Activated T-helper 9 cell treated with anti-CD3 and anti-CD28 coated beads, Interleukin-2, amount 50 U/mL, for 16 hours (primary cell): ENCODE measurements at places on chromosomes 12 and 14.

GRCh38 chr12:38157933-38158401 lies 158.6 kb upstream of the ALG10B start:
- DNase-seq: no peak

DNA sequence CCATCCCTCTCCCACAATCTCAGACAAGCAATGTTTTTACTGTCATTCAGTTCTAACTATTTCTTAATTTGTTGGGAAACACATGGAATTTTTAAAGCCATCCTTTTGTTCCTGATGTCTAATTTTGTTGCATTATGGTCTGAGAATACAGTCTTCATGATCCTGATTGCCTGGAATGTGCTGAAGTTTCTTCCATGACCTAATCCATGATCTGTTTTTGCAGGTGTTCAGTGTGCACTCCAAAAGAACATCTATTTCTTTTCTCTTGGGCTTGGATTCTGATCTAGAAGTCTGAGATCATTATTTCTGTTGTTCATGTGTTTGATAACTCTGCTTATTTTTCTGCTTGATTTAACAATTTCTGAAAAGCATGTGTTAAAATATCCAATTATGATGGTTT lies 43.2 kb upstream of the PHC1 start:
- no peak for DNase-seq

GRCh38 chr12:6372403-6373003 lies 2.9 kb downstream of the SCNN1A start:
- DNase-seq: no peak

DNA sequence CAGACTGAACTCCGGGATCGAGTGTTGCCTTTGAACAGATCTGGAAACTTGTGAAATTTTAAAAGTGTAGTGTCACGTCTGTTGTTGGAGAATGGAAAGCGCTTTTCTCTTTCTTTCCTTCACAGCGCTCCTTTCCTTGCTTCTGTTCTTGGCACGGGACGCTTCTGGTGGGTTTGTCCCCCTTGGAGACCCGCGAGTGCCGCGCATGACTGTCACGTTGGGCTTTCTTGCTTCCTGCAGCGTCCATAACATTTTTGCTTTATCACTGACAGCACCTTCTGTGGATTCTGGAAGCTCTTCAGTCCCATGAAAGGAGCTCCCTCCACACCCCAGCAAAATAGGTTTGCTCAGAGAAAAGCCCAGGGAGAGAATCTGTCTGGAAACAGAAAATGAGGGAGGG lies 193.0 kb upstream of the TMEM132C start:
- no peak for DNase-seq

GRCh38 chr14:94969766-94970165 lies 187.6 kb downstream of the DICER1 start:
- DNase-seq: no peak

DNA sequence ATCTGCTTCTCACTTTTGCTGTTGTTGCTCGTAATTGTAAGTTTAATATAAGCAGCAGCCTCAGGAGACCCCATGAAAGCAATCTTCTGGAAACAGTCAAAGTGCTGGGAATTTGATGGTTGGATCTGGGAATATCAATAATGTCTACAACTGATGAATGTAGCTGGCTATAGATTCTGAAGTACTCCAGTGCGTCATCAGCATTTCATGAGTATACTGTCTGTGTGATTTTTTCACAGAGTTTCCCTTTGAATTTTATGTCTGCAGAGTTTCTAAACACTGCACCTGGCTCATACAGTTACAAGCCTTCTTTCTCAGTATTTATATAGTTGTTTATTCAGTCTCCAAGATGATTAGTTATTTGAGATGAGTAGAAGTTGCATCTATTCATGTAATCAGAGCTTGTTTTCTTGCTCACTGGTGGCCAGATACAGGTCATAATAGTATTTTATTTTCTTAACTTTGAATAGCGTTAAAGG lies 222.3 kb downstream of the RAD51B start:
- DNase-seq: no peak

DNA sequence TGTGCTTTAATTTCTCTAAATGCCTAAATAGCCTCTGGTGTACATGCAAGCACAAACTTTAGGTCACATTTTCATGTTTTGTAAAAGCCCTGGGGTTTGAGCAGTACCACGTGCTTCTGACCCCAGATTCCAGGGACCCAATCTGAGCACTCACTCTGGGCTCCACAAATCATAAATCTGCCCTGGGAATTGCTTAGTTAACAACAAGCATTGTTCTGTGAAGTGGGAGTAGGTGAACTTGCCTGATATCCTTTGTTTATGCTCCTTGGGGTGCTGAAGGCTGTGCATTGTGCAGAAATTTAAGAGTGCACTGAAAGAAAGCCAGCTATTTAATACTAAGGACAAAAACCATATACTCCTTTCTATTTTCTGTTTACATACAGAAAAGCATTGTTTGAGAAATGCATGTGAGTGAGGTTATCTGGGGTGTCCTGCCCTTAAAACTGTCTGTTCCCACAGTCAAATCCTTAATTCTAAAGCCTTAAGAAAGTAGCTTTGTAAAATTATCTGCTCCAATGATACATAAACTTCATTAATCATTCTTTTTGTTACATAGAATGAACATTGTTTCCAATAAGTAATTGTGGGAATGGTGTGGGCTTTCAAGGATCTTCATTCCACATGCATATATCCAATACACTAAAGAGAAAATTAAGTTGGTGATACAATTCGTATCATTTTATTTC lies 258.6 kb upstream of the NPAS3 start:
- no peak for DNase-seq

DNA sequence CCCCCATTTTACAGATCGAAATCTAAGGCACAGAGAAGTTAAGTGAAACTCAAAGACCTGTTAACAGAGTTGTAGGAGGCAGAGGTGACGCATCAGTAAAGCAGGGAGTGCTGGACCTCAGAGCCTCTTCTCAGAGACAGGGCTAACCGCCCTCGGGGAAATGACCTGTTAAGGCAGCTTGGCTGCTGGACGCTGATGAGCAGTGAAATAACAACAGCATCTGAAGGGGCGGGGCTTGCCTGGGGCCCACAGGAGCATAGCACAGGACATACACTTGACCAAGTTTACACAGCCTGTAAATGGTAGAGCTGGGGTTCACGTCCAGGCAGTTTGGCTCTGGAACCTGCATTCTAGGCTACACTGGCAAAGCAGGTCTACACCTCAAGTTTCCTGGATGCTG lies 39.3 kb downstream of the LRTM2 start:
- no peak for DNase-seq

GRCh38 chr12:75954749-75955148 lies 76.8 kb downstream of the PHLDA1 start:
- no peak for DNase-seq
